ENCODE measurements at places on chromosomes 13 and 19.
A peak's percentile ranks its signal among the peaks of the same experiment; 100 is the strongest.

DNA sequence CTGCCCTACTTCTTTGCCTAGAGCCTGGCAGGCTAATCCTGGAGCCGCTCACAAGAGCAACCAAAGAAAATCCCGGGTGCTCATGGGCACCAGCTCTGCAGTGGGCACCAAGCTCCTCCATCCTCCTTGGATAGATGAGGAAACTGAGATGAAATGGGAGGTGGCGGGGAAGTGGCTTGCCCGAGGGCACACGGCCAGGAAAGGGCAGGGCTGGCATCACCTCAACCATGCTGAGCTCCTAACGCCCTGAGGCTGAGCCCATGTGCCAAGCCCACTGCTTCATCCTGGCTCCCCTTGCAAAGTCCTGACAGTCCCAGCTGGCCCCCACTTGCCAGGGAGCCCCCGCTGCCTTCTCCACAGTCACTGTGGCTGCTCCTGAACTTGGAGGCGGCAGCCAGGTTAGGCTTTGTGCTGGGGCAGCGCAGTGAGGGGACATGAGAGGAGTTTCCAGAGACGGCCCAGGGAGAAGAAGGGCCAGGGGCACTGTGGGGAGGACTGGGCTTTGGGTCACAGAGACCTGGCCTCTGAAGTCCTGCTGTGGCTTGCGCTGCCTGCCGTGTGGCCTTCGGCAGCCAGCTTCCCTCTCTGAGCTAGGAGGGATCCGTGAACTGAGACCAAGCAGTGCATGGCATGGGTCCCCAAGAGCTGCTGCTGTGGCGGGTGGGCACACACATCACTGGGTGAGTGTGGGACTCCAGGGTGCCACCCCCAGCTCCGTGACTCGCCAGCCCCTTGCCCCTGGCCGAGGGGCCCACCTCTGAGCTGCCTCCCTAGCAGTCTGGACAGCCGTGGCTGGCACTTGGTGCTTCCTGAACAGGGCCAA is 17.5 kb downstream of the TMED1 start:
- no peak for DNase-seq

DNA sequence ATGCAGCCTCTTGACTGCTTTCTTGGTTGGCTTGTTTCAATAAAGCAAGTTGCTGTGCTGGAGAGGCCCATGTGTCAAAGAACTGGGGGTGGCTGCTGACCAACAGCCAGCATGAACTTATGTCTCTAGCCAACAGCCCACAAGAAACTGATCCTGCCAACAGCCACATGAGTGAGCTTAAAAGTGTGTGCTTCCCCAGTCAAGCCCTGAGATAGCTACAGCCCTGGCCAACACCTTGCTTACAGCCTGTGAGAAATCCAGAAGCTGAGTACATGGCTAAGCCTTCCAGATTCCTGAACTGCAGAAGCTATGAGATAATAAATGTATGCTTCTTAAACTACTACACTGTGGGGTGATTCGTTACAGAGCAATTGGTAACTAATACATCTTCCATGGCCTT is 38.9 kb upstream of the IPO5 start:
- no peak for DNase-seq

GRCh38 chr13:36530050-36530789 is 97.9 kb downstream of the CCNA1 start:
- no peak for DNase-seq

- no peak for DNase-seq
Observed at GRCh38 chr19:11423164-11423790, 4.2 kb upstream of the RGL3 start.

- no peak for DNase-seq
Observed at GRCh38 chr13:48783181-48783630, 129.5 kb downstream of the CYSLTR2 start.

DNA sequence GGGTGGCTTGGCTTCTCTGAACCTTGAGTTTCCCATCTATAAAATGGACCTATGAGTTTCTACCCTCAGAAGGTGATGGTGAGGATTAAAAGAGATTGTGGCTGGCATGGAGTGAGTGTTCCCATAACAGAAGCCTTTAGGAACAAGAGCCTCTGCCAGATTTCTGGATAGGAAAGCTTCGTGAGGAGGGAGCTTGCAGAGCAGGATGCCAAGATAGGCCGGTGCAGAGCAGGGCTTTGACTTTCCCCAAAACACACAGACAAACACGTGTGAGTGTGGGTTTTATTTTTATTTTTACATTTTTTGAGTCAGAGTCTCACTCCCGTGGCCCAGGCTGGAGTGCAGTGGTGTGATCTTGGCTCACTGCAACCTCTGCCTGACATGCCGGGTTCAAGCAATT is 3.7 kb upstream of the CNN1 start:
- no peak for DNase-seq

GRCh38 chr13:30692113-30692512 is 43.2 kb upstream of the ALOX5AP start:
- no peak for DNase-seq

- DNase-seq, result no peak
Observed at GRCh38 chr19:7113233-7113632, 43.7 kb downstream of the ZNF557 start.

DNA sequence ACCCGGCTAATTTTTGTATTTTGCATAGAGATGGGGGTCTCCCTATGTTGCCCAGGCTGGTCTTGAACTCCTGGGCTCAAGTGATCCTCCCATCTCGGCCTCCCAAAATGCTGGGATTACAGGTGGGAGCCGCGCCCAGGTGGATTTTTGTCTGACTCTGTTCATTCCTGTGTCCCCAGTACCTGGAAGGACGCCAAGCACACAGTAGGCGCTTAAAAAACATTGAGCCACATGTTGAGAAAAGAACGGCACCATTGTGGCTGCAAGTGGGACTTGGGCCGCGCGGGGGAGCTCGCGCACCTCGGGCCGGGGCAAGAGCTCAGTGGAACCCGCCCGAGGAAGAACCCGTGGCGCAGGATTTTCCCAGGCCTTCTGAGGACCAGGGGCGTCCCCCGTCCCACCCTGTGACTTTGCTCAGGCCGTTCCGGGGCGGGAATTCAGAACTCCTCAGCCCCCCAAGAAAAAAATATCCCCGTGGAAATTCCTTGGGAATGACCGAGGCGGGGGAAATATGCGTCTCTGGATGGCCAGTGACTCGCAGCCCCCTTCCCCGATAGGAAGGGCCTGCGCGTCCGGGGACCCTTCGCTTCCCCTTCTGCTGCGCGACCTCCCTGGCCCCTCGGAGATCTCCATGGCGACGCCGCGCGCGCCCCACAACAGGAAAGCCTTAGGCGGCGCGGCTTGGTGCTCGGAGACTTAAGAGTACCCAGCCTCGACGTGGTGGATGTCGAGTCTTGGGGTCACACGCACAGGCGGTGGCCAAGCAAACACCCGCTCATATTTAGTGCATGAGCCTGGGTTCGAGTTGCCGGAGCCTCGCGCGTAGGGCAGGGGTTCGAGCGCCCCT is 1.4 kb upstream of the ICAM1 start:
- DNase-seq, result peak; percentile 78

GRCh38 chr13:99738626-99739025 is 232.9 kb downstream of the ZIC5 start:
- no peak for DNase-seq

GRCh38 chr19:4722671-4723594 is 709 bp downstream of the DPP9 start:
- DNase-seq, result no peak

GRCh38 chr13:29702912-29703351 is 107.4 kb upstream of the SLC7A1 start:
- no peak for DNase-seq

Measured in stimulated activated CD4-positive, alpha-beta T cell treated with anti-CD3 and anti-CD28 coated beads, Interleukin-2, amount 100 ng/mL, for 4 hours (primary cell).